ENCODE measurements at places on chromosomes 2 and 18. TPM values are rescaled to one million over a fixed set of nuclear protein-coding genes. Genes with fewer than 3 reads are reported as not detected.

Gene C2orf78
- not detected for total RNA-seq

Gene CLHC1
- total RNA-seq: 5.5 TPM

Gene ANKRD30BL
- not detected for total RNA-seq

Gene SLC19A3
- total RNA-seq: 0.40 TPM

Gene POLE4
- total RNA-seq: 35.3 TPM

GRCh38 chr2:177712462-177712861, 319.9 kb downstream of the AGPS start:
- no peaks in the 10 kb centered on the region for H3K36me3 ChIP-seq
- H3K4me1 ChIP-seq: no peaks in the 10 kb centered on the region
- H3K4me3 ChIP-seq: no peak overlapping the region
- no peak for DNase-seq

DNA sequence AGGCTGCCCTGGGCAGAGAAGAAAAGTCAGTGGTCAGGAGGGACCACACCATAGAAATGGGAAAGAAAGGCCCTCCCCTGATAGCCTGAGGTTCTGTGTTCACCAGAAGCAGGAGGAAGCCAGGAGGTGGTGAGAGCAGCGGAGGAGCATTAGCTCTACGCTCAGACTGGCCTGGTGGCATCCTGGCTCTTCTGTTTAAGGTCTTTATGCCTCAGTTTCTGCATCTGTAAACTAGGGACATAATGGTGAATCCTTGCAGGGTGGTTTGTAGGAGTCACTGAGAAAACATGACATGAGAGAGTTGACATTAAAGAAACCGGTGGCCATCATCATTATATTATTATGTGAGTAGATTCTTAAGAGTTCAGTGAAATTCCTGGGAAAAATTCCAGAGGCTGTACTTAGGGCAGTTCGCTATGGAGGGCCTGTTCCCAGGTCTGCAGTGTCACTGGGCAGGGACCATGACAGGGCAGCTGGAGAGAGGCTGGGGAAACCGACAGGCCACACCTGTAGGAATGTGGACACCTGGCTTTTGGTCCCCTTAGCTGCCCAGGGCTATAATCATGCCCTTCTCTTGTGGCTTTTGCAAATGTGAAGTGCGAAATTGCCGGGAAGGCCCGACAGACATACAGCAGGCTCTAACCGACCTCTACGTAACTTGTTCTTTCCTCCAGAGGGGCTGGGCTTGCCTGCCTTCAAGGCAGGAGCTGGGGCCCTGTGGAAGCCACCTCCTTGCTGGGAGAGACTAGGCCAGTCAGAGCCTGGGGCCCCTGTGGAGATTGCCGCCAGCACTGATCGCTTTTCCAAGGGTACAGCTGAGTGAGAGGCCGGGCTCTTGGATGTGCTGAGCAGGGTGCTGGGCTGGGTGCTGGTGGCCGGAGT, 31.0 kb downstream of the GLI2 start:
- H3K27me3 ChIP-seq: no peaks in the 10 kb centered on the region
- H3K27ac ChIP-seq: peak overlapping the region; percentile 63
- DNase-seq: no peak
- H3K36me3 ChIP-seq: no peaks in the 10 kb centered on the region

DNA sequence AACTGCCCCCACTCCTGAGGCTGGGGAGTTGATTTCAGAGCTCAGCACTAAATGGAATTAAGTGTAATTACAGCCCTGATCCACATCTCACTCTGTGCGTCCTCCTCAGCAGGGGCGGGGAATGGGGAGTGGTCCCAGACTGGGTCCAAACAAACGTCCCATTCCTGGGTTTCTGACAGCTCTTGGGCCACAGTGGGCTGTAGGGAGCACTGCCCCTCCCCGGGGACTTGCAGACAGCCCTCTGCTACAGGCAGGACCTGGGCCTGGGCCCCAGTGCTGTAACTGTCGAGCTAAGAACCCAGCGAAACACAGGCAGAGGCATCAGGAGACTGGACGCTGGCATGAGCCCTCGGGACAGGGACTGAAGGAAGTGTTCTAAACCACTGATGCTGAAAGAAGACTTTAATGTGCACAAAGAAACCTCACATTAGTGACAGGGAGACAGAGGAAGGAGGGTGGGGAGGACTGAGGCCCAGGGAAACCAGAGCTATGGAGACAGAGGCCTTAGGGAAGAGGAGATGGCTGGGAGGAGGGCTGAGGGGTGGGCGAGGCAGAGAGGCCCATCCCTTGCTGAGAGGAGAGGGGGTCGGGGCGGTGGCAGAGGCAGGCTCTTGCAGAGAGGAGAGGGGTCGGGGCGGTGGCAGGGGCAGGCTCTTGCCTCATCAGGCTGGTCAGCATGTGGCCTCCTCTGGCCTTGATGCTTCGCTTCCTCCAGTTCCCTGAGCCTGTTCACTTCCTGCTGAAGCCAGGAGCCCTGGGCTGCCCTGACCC, 5.8 kb upstream of the SEMA4C start:
- H3K36me3 ChIP-seq: no peaks in the 10 kb centered on the region
- no peak overlapping the region for H3K27ac ChIP-seq
- no peak for DNase-seq
- no peak overlapping the region for H3K4me3 ChIP-seq
- peaks cover 27% of the 10 kb centered on the region for H3K4me1 ChIP-seq
- H3K27me3 ChIP-seq: no peaks in the 10 kb centered on the region
